AG04450 (cell line): ENCODE measurements at places on chromosomes 7 and 10.

DNA sequence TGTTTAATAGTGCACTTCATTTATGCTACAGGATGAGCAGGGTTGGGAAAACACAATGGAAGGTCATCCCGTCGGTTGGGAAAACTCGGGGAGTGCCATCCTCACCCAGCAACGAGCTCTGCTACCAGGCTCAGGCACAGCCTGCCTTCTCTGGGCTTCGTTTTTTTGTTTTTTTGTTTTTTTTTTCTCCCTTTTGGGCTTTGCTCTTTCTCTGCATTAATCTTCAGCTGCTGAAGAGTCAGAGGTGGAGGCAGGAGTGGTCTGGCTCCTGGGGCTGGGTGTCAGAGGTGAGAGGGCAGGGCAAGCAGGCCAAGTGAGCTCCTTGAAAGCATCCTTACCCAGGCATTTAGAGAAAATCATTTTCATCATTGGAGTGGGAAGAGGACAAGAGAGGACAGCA, 11.5 kb downstream of the ZNF3 start:
- DNase-seq: no peak

GRCh38 chr10:93712593-93712992, 10.2 kb upstream of the FRA10AC1 start:
- DNase-seq: no peak

DNA sequence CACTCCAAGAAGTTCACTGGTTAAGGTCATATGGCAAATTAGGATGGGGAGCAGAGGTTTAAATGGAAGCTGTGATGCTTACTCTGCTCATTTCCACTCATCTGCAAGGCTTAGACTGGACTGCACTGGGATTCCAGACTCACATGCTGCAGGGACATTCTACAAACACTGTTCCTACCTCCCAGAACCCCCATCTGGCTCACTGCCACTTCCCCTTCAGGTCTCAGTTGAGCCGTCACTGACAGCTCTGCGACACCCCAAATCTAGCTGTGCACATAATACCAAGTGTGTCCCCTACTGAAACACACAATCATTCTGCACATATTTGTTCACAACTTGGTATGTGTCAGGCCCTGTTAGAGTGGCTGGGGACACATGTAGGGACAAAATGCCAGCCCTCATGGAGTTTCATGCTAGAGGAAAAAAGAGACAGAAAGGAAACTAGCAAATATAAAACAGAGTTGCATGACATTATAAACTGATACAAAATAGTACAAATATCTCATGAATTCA, 5.4 kb downstream of the PRKCQ start:
- no peak for DNase-seq

- no peak for DNase-seq
Measured at GRCh38 chr10:108783897-108784296, 1139.4 kb downstream of the XPNPEP1 start.

DNA sequence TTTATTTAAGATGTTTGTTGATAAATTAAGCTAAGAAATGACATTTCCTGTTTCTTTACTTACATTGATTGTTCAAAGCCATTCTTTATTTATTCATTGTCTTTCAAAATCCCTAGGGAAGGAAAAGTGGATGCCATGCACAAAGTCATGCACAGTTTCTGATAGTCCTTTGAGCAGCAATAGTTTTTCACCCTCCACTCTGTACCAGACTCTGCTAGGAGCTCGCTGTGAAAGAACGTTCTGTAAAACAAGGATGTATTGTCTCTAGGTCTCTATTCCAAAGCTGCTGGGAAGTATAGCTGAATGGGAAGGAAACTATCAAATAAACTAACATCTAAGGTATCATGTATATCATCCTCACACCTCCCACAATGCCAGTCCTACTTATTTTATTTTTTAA, 7.8 kb upstream of the NOC3L start:
- DNase-seq: no peak

- DNase-seq: no peak
Measured at GRCh38 chr10:11513727-11514126, 97.7 kb downstream of the USP6NL start.

DNA sequence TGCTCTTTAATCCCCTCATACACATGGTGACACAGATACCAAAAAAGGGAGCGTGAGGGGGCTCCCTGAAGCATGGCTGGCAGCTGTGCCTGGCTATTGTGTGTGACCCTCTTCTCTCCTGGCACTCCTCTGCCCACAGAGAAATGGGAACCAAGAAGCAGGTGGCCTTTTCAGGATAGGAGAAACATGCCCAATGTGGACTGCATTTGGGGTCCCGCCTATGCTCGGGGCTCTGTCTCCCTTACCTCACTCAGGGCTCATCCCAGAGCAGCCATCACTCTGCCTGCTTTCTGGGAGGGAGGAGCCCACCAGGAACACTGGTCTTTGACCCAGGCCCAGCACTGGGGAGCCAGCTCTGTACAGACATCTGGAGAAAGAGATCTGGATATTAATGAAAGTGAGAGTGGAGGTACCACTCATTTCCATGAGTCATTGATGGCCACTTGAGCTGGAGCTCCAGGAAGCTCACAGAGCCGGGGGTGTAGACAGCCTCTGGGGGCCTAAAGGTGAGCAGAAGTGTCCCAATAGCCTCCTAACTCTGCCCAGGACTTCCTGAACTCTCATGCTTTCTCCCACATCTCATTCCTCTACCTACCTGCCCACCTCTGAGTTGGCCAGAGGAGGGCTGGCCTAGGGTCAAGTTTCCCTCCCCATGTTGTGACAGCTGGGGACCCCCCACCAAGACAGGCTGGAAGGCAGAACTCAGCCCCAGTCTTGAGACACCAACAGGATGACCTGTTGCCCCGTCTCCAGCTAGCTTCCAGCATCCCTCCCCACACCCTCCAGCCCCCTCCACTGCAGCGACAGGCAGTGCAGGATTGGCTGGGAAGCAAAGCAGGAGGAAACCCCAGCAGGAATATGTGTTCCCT, 42.6 kb downstream of the DRGX start:
- no peak for DNase-seq

DNA sequence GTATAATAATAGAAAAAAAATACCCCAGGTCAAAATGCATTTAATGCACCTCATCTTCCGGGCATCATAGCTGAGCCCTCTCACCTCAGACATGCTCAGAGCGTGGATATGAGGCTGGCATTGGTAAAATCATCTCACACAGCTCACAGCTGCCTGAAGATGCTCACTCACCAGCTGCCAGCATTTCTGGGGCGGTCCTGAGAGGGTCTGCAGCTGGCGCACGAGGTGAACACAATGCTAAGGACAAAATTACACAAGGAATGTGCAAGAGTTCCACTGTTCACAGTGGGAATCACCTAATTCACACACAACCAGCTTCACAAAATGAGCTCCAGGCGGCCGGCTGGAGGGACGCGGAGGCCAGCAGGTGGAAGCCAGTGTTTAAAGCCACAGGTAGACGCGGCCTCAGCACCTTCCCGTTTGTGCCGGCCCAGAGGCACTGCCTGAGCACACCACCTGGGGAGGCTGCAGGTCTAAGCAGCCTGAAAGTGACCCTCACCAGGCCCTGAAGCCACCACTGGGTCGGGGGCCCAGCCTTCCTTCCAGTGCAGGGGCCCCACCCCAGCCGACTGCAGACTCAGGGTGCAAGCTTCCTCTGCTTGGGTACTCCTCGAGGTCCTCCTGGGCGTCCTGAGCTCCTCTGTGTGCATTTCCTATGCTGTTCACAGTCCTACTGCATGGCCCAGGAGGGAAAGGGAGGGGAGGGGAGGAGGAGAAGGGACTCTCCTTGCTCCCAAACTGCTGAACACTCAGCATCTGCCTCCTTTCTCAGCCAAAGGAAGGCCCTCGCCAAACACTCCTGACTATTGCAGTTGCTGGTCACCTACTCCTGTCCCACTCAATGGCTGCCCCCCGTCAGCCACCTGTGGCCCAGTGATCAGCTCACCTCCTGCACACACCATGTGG, 61.2 kb upstream of the FAM20C start:
- DNase-seq: no peak

DNA sequence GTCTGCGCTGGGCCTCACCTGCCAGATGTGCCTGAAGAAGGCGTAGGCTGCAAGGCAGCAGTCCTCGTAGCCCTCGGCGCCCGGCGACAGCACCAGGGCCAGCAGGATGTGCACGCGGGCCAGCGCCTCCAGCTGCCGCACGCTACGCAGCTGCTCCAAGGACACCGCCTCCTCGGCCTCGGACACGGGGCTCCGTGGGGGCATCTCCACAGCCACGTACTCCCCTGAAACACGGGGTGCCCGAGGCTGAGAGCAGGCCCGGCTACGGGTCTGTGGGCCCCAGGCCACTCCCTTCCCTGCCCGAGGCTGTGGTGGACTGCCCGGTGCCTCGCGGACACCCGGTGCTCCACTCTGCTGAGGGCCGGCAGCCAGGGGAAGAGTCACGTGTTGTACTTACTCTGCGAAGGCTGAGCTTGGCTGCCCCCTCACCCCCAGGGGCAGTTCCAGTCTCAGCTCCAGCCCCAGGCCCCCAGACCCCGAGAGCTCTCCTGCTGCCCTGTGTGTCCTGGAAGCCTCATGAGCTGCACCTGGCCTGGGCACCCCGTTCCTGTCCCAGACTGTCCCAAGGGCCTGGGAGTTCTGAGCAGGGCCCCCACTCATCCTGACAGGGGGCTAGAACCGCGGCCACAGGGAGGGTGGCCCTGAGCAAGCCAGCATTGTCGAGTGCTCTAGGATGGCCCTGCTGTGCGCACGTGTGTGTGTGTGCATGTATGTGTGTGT, 62.8 kb downstream of the CFAP46 start:
- no peak for DNase-seq

DNA sequence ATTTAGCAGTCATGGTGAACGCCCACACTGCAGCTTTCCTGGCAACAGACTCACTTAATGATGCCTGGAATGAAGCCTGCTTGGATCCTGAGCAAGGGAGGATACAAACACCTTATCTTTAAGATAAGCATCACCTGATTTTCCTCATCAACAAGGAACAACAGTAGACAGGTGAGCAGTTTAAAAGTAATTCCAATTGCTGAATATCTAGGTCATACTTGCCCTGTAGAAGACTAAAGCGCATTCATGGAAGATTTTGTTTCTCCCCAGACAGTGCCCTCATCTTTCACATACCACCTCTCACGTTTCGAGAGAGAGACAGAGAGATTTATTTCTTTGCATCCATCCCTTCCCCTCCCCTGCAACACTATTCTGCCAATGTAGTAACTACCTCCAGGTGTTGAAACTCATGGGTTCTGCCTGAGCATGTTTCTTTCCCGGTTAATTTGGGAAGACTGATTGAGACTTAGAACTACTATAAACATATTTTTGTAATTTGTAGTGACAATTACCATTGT, 660.7 kb downstream of the PARD3 start:
- no peak for DNase-seq

- no peak for DNase-seq
Measured at GRCh38 chr10:94213001-94213530, 149.7 kb downstream of the NOC3L start.

- DNase-seq: no peak
Measured at GRCh38 chr7:47444376-47445098, 137.4 kb downstream of the TNS3 start.

DNA sequence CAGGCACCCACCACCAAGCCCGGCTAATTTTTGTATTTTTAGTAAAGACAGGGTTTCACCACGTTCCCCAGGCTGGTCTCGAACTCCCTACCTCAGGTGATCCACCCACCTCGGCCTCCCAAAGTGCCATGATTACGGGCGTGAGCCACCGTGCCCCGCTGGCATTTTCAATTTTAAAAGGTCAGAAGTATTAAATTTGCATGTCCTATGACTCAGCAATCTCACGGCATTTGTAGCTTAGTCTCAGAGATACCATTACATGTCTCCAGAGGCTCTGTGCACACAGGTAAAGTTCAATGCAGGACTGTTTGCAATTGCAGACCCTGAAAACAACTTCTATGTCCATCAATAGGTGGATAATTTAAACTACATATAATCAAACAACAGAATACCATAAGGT, 99.2 kb downstream of the DLG5 start:
- no peak for DNase-seq

- peak; percentile 33 for DNase-seq
Measured at GRCh38 chr10:51886438-51887068, 187.2 kb upstream of the CSTF2T start.

- DNase-seq: no peak
Measured at GRCh38 chr10:31677195-31678138, 251.2 kb downstream of the ARHGAP12 start.

GRCh38 chr7:57375783-57376182, 74.2 kb upstream of the ZNF716 start:
- no peak for DNase-seq

DNA sequence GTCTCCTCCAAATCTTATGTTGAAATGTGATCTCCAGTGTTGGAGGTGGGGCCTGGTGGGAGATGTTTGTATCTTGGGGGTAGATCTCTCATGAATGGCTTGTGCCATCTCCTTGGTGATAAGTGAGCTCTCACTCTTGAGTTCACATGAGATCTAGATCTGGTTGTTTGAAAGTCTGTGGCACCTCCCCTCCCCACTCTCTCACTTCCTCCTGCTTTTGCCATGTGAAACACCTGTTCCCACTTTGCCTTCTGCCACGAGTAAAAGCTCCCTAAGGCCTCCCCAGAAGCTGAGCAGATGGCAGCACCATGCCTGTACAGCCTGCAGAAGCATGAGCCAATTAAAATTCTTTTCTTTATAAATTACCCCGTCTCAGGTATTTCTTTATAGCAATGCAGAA, 23.5 kb downstream of the TMEM229A start:
- no peak for DNase-seq

GRCh38 chr7:23544913-23545354, 13.2 kb upstream of the TRA2A start:
- no peak for DNase-seq

GRCh38 chr7:14687241-14687640, 215.3 kb downstream of the DGKB start:
- DNase-seq: no peak

- DNase-seq: peak; percentile 55
Measured at GRCh38 chr10:123995461-123996131, 97.8 kb downstream of the CHST15 start.

DNA sequence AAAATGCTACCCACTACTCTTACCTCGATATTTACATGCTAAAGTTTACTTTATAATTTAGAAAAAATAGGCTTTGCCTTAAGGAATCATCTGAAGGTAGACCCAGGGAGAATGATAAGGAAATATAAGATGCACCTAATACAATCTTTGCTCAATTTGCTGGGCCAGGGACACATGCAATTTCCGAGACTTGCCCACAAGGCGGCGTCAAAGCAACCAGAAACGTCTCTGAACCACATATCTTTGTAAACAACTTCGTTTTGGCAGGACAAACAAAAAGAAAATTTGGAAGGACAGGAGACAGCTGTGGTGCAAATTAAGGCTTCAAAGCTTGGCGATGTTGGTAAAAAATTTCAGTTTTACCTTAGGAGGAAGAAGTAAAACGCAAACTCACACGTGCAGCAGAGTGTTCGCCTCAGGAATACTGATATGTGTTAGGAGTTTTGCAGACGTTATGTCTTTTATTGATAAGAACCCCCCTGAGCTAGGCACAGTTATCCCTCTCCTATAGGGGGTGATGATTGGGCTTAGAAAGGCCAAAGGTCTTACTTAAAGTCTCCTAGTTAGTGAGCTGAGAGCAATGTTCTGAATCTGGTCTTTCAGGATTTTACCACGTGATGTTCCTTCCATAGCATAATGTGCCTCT, 134.3 kb downstream of the PRKCQ start:
- peak; percentile 2 for DNase-seq

GRCh38 chr7:5332579-5332978, 49.8 kb downstream of the SLC29A4 start:
- no peak for DNase-seq
